ENCODE measurements at places on chromosomes 3 and 15. TPM values are rescaled to one million over a fixed set of nuclear protein-coding genes. Genes with fewer than 3 reads are reported as not detected.

Gene KY
- total RNA-seq: 0.32 TPM

Gene ARNT2
- total RNA-seq: 20.7 TPM

Gene FMN1
- 8.6 TPM for total RNA-seq

- no peak for DNase-seq
Measured at GRCh38 chr15:100682468-100682867, 80.1 kb downstream of the ASB7 start.

DNA sequence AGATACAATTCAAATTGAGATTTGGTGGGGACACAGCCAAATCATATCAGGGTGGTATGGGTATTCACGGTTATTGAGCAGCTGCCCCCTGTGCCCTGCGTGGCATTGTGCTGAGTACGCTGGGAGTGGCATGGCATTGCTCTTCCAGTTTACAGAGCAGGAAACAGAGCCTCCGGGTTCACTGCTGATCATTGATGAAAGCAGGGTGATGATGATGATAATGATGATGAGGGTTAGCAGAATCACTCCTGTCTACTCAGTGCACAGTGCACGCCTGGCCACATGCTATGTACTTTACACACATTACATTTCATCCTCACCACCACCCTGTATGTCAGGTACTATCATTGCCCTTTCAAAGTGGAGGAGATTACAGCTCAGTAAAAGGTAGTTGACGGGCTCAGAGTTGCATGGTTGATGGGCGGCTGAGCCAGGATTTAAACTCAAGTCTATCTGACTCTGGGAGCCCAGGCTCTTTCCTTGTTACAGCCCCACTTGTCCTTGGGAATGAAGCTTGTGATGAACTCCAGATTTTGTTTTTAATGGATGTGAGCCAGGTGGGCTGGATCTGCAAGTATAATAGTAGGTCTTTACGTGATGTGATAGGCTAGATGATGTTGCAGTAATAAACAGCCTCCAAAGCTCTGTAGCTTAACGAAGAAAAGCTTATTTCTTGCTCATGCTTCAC is 87.6 kb upstream of the MYZAP start:
- peak; percentile 64 for DNase-seq

- no peak for DNase-seq
Measured at GRCh38 chr3:31530039-31530959, 2.4 kb upstream of the STT3B start.

DNA sequence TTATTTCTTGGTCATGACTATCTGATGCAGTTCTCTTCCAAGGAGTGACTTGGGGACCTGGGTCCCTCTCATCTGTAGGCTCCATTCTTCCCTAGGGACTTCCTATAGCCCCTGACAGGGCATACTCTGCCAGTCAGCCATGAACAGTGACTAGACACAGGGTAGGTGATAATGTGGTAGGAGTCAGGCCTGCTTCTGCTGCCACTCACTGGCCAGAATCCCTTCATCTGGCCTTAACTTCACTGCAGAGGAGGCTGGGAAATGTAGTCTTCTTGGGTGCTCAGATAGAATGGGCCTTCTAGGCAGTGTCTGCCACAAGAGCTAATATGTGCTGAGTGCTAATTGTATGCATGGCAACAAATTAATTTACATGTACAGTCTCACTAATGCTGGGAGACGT is 84.5 kb downstream of the CACNA2D3 start:
- no peak for DNase-seq

- DNase-seq: no peak
Measured at GRCh38 chr15:101841656-101842055, 29.7 kb downstream of the OR4F15 start.

GRCh38 chr3:14131134-14131533 is 6.3 kb downstream of the TMEM43 start:
- no peak for DNase-seq

- DNase-seq: no peak
Measured at GRCh38 chr3:24832891-24833290, 338.2 kb upstream of the THRB start.

- DNase-seq: no peak
Measured at GRCh38 chr3:117047951-117048705, 338.5 kb downstream of the TUSC7 start.

DNA sequence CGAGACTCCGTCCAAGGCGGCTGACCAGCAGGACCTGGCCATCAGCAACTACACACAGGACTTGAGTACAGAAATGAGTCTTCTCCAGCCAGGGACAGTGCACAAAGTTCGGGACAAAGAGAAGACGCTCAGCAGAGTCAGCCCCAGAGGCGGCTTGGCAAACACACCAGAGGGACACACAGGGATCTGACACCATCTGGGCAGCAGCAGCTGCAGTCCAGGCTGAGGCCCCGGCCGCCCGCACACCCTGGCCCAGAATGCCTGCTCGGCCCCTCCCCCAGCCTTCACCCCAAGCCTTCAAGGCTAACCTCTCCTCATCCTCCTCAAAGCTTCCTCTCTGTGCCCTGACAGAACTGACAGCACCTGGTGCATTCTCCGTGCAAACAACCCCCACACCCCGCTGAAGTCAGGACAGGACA is 61.1 kb downstream of the XXYLT1 start:
- DNase-seq: peak; percentile 49

GRCh38 chr3:125401402-125401801 is 26.3 kb upstream of the ZNF148 start:
- no peak for DNase-seq

- DNase-seq: no peak
Measured at GRCh38 chr3:11554236-11554610, 89.5 kb downstream of the VGLL4 start.

GRCh38 chr15:34246276-34246976 is 21.6 kb downstream of the EMC4 start:
- DNase-seq: no peak
